ENCODE measurements at places on chromosomes 5 and 9.

- no peak for DNase-seq
These were observed 28.7 kb downstream of the PCSK1 start for GRCh38 chr5:96404191-96404867.

- DNase-seq = no peak
These were observed 5.9 kb downstream of the RGMB start for GRCh38 chr5:98779264-98779877.

DNA sequence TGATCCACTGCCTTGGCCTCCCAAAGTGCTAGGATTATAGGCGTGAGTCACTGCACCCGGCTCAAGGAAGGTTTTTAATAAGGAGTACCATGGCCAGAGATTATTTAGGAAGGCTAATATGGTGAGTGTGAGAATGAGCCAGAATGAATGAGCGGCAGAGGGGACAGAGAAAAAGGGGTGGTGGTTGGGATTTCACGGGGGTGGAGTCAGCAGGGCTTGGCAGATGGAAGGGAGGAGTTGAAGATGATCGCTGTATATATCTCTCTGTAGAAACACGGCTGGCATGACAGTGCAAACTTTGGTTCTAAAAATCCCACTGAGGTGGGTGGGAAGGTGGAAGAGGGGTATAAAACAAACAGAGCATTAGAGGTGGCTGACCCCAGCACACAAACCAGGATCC, 176.7 kb upstream of the TBC1D2 start:
- no peak for DNase-seq

DNA sequence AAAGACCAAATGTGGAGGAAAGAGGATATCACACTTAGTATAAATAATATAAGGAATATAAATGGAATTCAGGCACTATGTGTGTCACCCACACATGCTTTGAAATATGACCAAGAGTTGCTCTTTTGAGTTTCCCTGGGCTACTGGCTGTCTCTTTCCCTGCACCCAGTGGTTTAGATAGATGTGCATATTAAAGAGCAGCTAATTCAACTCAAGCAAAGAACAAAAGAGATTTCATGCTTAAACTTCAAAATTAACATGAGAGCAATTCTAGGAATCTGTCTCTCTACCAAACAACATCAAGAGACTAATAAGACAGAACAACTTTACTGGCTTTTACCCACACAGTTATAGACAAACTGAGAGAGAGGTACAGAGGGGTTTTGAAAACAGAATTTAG, 38.0 kb upstream of the ITGA1 start:
- no peak for DNase-seq

DNA sequence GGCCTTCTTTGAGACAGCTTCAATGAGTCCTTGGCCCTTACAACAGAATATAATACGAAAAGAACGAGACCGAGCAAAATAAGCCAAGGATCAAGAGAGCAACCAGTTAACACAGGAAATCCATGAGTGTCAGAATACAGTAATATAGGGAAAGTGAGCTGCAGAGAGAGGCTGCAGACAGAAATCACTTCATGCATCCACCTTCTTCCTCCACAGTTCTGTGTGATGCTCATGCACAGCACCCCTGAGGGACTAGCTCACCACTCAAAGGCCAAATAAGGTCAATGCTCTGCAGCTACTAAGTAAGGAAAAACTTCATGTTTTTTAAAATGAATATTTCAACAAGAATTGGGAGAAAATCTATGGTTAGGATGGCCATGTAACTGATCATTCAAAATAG, 257.1 kb downstream of the MCTP1 start:
- no peak for DNase-seq

DNA sequence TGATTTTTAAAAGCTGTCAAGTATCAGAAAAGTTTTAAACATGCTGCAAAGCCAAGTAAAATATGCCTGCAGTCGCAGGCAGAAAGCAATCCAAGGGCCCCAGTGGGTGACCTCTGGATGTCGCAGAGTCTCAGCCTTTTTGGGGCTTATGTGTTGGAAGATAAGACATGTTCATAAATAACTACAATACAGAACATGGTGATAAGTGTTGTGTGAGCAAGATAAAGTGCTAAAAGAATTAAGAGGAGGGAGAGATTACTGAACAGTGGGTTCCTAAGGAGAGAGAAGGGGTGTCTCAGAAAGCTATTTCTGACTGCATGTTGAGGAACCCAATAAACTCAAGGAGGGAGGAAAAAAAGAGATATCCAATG, 78.9 kb upstream of the ADRB2 start:
- no peak for DNase-seq

DNA sequence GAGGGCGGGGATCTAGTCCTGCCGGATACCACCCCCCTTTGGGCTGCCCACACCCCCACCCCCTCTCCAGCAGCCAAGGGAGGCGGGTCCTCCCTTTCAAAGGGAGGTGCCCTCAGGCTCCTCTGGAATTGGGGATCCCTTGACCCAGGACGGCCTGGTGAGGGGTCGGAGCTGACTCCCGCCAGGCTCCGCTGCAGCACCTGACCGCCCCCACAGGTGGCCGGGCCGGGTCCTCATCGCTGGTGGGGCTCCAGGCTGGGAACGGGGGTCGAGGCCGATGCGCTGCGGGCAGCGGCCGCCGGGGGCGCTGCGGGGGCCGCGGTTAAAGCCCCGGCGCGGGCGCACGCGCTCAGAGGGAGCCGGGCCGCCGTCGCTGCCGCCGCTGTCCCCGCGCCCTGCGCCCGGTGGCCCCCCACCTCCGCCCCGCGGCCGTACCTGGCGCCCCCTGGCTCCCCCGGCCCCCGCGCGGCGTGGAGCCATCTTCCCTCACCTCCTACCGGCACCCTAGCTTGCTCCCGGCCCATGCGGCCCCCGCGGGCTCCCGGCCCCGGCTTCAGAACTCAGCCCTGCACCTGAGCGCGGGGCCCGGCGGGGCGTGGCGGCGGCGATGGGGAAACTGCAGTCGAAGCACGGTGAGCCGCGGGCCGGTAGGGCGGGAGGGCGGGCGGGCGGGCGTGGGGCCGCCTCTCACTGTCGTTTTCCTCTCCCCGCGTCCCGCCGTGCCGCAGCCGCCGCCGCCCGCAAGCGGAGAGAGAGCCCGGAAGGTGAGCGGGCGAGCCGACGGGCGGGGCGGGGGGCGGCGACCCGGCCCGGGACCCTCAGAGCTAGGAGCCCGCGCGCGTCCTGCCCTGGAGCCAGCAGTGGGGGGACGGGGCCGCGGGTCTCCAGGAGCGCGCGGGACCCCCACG, at the start of gene NKD2:
Gene NKD2 (plus strand): TSS at position 352 of the 908 bp plus-strand sequence. CDS start 256 bp downstream, at position 608.
- DNase-seq = no peak

DNA sequence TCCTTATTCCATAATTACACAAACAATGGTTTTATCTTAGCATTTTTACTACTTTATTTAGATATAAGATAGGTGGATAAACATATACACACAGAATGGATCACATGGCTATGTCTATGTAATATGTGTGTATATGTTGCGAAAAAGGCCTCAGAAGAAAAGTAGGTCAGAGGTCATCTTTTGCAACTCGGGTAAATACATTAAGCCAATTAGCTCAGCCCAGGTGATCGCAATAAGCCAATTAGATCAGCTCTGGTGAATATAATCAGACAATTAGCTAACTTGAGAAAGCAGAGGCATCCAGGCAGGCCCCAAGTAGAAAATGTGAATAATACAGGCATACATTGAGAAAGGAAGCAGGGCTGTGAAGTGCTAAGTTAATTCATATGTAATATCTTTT, 24.3 kb downstream of the SLCO4C1 start:
- DNase-seq = no peak
